ENCODE measurements at places on chromosomes 12 and 14. TPM values are rescaled to one million over a fixed set of nuclear protein-coding genes. Genes with fewer than 3 reads are reported as not detected.

MEG3 gene
- total RNA-seq = 81.0 TPM

SOCS2 gene
- 3.9 TPM for total RNA-seq

DNA sequence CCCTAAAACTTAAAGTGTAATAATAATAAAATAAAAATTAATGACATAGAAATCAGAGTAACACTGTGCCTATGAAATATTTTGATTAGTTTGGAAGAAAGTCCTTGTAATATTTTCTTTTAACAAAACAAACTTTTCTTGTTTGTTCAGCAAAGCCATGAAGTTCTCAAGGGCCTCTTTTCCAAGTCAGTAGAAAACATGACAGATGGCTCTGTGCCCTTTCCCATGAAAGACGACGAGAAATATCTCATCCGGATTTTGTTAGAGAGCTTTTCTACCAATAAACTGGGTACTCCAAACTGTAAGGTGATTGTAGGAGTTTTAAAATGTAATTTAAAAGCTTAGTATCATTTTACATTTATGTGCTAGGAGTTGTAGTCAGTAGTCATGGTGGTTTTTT is 54.5 kb upstream of the ASPG start:
- DNase-seq = no peak

DNA sequence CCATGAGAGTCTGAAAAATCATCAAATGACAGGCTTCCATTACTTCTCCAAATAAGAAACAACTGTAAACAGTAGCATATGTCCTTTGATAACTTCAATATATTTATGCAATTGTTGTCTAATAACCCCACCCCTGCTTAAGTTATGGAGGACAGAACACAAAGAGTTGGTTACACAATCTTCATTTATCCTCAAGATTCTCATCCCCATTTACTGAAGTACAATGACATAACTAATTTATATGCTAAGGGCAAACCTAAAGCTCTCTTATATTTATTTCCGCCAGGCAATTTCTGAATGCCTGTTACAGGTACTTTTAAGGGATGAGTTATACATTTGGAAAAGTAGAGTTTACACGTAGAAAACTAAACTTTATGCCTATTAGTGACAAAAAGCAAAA is 12.3 kb downstream of the SCAF11 start:
- DNase-seq = no peak

DNA sequence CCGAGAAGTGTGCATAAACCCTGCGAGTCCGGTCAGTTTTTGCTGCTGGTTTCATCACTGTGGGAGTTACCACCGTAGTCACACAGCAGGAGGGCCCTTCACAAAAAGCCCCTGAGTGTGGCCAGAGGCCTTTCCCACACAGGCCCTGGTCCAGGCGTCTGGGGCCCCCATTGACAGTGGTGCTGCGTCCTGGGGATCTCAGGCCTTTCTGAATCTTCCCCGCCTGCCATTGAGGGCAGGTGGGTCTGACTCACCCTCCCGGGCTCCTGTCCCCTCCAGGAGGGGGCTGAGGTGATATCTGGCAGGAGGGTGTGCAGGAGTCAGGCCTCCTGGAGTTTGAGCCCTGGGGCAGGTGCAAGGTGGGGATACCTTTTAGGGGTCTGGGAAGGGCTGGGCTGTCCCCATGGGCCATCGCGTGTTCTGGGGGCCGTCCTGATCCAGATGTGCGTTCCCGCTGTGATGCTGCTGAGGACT is 358.5 kb downstream of the TMEM121 start:
- no peak for DNase-seq

- DNase-seq = no peak
Observed at GRCh38 chr14:104348741-104349140, 210.4 kb downstream of the KIF26A start.

Data from LHCN-M2 (cell line).